ENCODE measurements at places on chromosomes 6 and 20.

- no peak for DNase-seq
Measured at GRCh38 chr6:111274593-111275217, 187.4 kb downstream of the SLC16A10 start.

DNA sequence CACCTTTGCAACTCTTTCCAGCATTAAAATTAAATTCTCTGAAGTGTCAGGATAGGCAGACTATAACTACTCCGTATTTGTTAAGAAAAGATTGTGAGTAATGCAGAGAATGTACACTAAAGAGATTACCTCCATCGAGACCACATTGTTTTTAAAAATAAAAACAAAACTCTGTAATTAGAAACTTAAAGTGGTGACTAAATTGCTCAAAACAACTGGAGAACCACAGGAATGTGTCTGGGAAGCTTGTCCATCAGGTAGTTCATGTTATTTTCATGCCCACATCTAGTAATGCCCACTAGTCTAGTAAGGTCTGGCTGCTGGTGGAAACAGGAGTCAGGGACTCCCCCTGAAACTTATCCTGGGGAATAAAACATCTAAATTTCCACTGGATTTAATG, 103.0 kb upstream of the FOXQ1 start:
- DNase-seq = no peak

DNA sequence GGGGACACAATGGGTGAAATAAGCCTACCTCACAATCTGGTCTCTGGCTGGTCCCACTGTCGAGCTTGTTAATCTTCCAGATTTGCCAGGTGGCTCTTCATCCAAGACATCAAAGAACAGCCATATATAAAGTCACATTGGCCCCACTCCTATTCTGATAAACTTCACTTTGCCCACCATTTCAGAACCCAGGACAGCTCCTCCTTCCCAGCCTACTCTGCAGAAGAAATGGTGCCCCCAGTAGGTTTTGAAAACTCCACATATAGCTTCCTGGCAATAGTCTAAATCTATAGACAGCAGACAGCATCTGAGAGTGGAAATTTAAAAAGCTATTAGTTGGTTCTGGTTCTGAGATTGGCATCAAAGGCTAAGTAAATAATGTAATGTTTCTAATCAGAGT, 143.1 kb upstream of the PCSK2 start:
- no peak for DNase-seq

DNA sequence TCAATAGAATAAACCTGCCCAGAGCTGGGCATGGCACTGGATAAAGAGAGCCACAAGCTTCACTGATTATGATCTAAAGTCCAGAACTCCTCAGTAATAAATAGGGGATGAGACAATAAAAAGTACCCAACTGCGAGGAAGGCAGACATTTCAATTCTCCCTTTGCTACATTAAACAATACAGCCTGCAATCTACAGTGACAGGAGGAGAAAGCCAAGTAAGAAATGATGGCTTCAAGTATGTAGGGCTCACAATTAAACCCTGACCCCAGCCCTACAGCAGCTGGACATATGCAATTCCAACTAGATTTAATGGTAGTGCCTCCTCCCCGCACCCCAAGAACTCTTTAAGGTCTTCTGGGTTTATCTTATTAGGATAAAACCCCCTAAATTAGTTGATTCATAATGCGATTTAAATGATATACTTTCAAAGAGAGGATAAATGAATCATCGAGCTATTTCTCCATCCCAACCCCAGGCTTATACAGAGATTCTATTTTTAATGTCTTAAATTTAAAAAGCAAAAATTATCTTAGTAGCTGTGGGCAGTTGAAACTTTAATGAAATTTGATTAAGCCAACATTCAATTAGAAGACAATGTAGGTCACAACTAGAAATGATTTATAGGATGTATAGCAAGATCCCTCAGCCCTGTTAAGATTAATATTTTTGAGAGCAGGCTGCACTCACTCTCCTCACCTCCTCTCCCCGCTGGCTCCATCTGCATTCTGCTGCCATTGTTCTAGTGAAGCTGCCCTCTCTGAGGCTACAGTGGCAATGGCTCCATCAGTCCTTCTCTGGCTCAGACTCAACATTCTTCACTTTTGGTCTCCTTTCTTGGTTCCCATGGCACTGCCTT, 57.1 kb downstream of the OGFRL1 start:
- DNase-seq = no peak
